ENCODE measurements at places on chromosomes 7 and 10.
A peak's percentile ranks its signal among the peaks of the same experiment; 100 is the strongest.

DNA sequence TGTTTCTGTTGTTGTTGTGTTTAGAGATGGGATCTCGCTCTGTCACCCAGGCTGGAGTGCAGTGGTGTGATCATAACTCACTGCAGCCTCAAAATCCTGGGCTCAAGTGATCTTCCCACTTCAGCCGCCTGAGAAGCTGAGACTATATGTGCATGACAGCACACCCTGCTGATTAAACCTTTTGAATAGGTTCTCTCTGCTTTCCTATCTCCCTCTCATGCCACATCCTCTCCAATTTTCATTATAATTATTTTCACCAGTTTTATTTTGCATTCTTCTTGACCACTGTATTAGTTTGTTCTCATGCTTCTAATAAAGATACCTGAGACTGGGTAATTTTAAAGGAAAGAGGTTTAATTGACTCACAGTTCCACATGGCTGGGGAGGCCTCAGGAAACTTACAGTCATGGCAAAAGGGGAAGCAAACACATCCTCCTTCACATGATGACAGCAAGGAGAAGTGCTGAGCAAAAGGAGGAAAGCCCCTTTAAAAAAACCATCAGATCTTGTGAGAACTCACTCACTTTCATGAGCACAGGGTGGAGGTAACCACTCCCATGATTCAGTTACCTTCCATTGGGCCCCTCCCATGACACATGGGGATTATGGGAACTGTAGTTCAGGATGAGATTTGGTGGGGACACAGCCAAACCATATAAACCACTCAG, 12.9 kb downstream of the AGK start:
- H3K27me3 ChIP-seq: no peaks in the 10 kb centered on the region
- no peak overlapping the region for H3K27ac ChIP-seq
- no peaks in the 10 kb centered on the region for H3K4me1 ChIP-seq
- no peak overlapping the region for H3K4me3 ChIP-seq
- peaks cover 28% of the 10 kb centered on the region for H3K36me3 ChIP-seq
- DNase-seq: no peak

DNA sequence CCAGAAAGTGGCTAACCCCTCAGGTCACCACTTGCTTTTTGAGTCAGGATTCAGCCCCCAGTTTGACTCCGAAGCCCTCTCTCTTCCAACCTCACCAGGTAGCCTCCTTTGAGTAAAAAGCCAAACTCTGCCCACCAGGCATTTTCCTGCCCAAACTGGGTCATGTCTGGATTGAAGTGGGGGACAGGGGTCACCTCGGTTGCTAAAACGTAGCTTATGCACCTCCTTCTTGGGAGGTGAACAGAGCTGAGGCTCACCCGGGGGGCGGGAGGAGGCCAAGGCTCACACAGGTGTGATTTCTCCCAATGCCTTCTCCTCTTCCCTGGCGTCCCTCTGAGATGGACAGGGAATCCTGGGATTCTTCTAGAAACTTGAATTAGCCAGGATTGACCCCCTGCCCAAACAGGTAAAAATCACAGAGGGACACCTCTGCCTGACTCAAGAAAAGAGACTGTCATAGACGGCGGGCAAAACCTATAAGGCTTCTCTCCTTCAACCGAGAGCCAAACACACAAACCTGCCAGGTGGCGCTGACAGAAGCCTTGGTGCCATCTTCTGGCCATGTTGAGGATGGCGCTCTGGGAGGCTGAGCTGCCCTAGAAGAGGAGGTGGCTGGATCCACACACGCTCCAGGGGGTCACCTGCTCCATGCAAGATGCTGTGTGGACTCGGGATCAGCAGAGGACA, 51.6 kb downstream of the PRLHR start:
- H3K4me1 ChIP-seq: no peaks in the 10 kb centered on the region
- peaks cover 16% of the 10 kb centered on the region for H3K27me3 ChIP-seq
- H3K4me3 ChIP-seq: no peak overlapping the region
- no peak overlapping the region for H3K27ac ChIP-seq
- no peaks in the 10 kb centered on the region for H3K36me3 ChIP-seq
- no peak for DNase-seq

DNA sequence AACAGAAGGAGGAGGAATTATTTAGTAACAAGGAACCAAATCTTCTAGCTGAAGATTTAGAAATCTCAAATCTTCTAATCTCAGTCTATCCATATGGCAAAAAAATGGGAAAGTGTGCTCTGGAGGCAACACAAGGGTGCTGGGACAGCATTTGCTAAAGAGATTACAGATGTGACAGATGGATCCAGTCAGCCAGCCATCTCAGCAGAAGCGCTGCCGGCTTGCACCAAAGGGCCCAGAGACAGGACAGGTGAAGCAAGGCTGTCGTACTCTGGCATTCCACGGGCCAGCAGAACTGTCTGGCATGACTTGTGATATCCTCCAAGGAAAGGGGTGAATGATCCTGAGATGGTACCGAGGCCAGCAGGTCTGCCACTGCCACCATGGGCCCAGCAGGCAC, 45.7 kb upstream of the GJD4 start:
- no peak overlapping the region for H3K4me3 ChIP-seq
- no peaks in the 10 kb centered on the region for H3K4me1 ChIP-seq
- no peak for DNase-seq
- H3K27ac ChIP-seq: no peak overlapping the region
- H3K36me3 ChIP-seq: peaks cover 5% of the 10 kb centered on the region

DNA sequence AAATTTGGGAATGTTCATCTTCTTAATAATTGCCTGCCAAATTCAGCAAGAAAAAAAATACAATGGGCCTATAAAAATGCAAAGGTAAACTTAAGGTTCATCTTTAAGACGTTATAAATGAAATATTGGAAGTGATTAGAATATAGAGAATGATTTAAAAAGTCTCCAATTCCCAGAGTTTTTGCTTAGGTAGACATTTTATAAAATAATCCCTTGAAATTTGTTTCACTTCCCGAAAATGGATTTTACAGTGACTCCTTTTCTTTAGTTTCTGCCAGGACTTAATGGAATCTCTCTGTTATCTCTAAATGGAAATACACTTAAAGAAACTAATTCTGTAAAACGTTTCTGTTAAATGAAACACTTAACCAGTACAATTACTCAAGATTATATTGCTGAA, 544.2 kb upstream of the TEX47 start:
- H3K27me3 ChIP-seq: no peaks in the 10 kb centered on the region
- H3K4me1 ChIP-seq: no peaks in the 10 kb centered on the region
- DNase-seq: no peak
- no peaks in the 10 kb centered on the region for H3K36me3 ChIP-seq

GRCh38 chr7:150337179-150337578, 4.2 kb downstream of the RARRES2 start:
- no peaks in the 10 kb centered on the region for H3K4me1 ChIP-seq
- no peak overlapping the region for H3K27ac ChIP-seq
- H3K36me3 ChIP-seq: peaks cover 3% of the 10 kb centered on the region

DNA sequence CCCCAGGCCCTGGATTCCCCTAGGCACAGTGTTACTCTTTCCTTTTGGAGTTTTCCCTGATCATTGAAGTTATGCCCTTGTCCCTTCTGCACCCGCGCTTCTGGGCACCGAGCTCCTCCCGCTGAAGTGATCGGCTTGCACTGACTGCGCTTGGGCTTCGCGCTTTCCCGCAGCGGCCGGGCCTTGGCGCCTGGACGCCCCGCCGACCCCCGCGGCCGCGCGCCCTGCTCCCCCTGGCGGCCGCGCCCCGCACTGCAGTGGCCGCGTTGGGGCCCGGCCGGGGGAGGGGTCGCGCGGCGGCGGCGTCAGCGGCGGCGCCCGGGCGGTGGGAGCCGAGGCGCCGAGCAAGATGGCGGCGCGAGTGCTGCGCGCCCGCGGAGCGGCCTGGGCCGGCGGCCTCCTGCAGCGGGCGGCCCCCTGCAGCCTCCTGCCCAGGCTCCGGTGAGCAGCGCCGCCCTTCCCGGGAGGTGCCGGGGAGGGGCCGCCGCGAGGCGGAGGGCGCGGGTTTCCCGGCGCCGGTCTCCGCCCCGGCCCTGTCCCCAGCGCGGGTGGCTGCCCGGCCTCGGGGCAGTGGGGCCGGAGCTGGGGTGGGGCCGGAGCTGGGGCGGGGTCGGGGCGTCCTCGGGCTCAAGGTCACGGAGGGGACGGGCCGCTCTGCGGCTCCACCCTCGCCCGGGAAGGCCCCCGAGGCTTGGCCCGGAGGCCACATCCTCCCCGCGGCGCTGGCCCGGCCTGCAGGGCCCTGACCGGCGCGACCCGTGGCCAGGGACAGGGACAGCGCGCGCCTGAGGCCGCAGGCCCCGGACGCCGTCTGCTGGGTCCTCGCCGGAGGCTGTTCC, at the start of gene NIPSNAP2:
NIPSNAP2 (plus strand) TSS at position 325 of the 839 bp plus-strand sequence; CDS start at position 350, 25 bp downstream.
- H3K27ac ChIP-seq: peak within 1 kb of the TSS; percentile 77
- H3K4me3 ChIP-seq: peak within 1 kb of the TSS; percentile 72
- H3K4me1 ChIP-seq: peaks cover 8% of the 10 kb centered on the region
- H3K27me3 ChIP-seq: no peaks in the 10 kb centered on the region

GRCh38 chr10:22252224-22252800, 34.5 kb upstream of the EBLN1 start:
- no peaks in the 10 kb centered on the region for H3K36me3 ChIP-seq
- peak overlapping the region; percentile 90 for H3K4me3 ChIP-seq
- H3K27ac ChIP-seq: peak overlapping the region; percentile 87
- no peaks in the 10 kb centered on the region for H3K27me3 ChIP-seq
- H3K4me1 ChIP-seq: peaks cover 11% of the 10 kb centered on the region
- DNase-seq: peak; percentile 33
